Thyroid gland (tissue), 4 donors: ENCODE measurements at places on chromosomes 4 and X. TPM values are rescaled to one million over a fixed set of nuclear protein-coding genes. Genes with fewer than 3 reads are reported as not detected.

GRCh38 chr4:90209922-90210321 is 82.7 kb downstream of the CCSER1 start:
- DNase-seq = no peak
- H3K4me3 ChIP-seq = no peak overlapping the region
- no peaks in the 10 kb centered on the region for H3K27me3 ChIP-seq
- no peaks in the 10 kb centered on the region for H3K36me3 ChIP-seq
- no peak overlapping the region for H3K27ac ChIP-seq
- no peaks in the 10 kb centered on the region for H3K4me1 ChIP-seq

GRCh38 chr4:38060829-38061431 is 100.7 kb downstream of the PTTG2 start:
- H3K4me3 ChIP-seq = no peak overlapping the region
- peaks cover 5% of the 10 kb centered on the region for H3K36me3 ChIP-seq

DNA sequence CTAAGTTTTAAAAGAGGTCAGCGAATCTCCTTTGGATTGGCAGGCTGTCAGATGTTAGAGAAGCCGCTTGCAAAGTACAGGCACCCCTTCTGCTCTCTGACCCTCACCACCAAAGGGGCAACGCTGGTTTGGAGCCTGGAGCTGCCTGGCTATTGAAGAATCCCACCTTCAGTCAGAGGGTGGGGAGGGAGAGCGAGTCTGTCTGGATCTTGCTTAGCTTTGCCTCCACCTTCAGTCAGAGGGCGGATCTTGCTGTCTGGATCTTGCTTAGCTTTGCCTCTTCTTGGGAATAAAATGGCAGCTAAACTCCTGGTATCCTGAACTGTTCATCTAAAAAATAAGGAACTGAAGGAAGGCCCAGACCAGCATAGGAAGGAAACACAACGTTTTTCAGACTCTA is 7.3 kb downstream of the CCDC110 start:
- H3K27ac ChIP-seq = no peak overlapping the region
- no peaks in the 10 kb centered on the region for H3K36me3 ChIP-seq
- no peak overlapping the region for H3K4me3 ChIP-seq
- H3K4me1 ChIP-seq = no peaks in the 10 kb centered on the region

- H3K4me3 ChIP-seq = no peak overlapping the region
- no peak for DNase-seq
- no peaks in the 10 kb centered on the region for H3K27me3 ChIP-seq
Observed at GRCh38 chrX:118526149-118526548, 30.5 kb downstream of the DOCK11 start.

DNA sequence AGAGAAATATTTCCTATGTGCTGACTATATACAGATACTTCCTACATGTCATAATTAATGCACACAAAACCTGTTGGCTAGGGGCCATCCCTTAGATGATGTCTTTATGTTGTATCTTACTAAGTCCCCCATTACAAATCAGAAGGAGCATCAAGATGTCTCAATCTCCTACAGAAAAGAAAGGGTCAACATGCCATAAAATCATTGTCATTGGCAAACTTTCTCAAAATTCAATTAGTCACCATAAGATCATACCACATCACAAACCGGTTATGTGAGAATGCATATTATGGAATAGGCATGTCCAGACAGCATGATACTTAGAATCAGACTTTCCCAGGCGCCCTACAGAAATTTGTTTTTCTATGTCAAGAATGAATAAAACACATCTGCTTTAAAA is 175.2 kb upstream of the TET2 start:
- no peak overlapping the region for H3K4me3 ChIP-seq
- H3K27ac ChIP-seq = no peak overlapping the region
- no peak for DNase-seq
- H3K27me3 ChIP-seq = no peaks in the 10 kb centered on the region
- H3K36me3 ChIP-seq = no peaks in the 10 kb centered on the region

DNA sequence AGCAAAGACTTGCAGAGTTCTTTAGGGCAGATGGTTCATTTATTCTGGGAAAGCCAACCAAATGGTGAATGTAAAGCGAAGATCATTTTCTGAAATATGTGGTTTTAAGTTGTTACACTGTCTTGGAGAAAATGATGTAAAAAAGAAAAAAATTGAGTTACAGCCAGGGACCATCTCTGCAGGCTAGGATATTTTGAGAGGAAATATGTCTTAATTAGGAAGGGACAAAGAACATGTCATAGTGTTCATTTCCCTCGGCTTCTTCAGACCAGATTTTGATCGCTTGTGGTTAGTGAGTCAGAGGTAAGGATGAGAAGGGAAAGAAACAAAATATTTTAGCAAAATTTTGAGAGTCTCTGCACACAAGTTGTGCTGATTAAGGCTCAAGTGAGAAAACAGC is 59.0 kb upstream of the C1QTNF7 start:
- H3K4me1 ChIP-seq = no peaks in the 10 kb centered on the region
- H3K4me3 ChIP-seq = no peak overlapping the region
- H3K27me3 ChIP-seq = no peaks in the 10 kb centered on the region
- H3K36me3 ChIP-seq = no peaks in the 10 kb centered on the region

- H3K4me1 ChIP-seq = no peaks in the 10 kb centered on the region
- no peak for DNase-seq
- no peaks in the 10 kb centered on the region for H3K27me3 ChIP-seq
- no peak overlapping the region for H3K27ac ChIP-seq
- H3K4me3 ChIP-seq = no peak overlapping the region
Observed at GRCh38 chr4:155506745-155507144, 130.0 kb upstream of the MAP9 start.

- no peaks in the 10 kb centered on the region for H3K27me3 ChIP-seq
- H3K4me1 ChIP-seq = peaks cover 3% of the 10 kb centered on the region
Observed at GRCh38 chr4:76307660-76308014, 1.1 kb downstream of the STBD1 start.

GRCh38 chrX:42577936-42578470 is 200.0 kb downstream of the PPP1R2C start:
- no peak overlapping the region for H3K4me3 ChIP-seq
- no peaks in the 10 kb centered on the region for H3K4me1 ChIP-seq
- H3K27me3 ChIP-seq = no peaks in the 10 kb centered on the region
- H3K36me3 ChIP-seq = no peaks in the 10 kb centered on the region
- DNase-seq = no peak

The UGT2B11 gene
- 0.13 TPM for total RNA-seq

DNA sequence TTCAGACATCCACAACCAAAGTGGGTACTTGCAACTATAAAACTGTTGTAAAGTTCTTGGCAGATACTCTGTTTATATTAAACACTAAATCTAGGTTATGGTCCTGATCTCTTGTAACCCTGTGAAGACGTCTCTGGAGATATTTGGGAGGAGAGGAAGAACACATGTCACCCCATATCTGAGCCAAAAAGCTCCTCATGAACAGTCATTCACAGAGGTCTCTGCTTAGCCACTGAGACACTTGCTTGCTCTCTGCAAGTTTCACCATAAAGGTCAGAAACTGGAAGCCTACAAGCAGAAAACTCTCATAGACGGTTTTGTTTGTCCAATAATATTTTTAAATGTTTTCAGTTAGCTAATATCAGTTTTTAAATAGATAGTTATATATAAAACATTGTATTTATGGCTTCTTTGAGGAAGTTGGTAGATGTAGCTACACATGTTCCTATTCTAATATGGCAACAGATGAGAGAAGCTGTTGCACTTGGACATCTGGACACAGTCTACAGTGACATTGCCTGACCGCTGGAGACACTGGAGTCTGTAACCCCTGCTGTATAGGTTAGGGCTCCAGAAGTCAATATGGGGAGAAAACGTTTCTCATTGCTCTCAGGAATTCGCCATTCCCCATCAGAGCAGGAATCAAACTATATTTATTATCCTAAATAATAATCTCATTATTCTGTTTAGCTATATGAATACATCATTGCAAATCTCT is 73.6 kb downstream of the C4orf46 start:
- no peaks in the 10 kb centered on the region for H3K36me3 ChIP-seq
- no peak overlapping the region for H3K27ac ChIP-seq
- DNase-seq = no peak
- H3K4me3 ChIP-seq = no peak overlapping the region

DNA sequence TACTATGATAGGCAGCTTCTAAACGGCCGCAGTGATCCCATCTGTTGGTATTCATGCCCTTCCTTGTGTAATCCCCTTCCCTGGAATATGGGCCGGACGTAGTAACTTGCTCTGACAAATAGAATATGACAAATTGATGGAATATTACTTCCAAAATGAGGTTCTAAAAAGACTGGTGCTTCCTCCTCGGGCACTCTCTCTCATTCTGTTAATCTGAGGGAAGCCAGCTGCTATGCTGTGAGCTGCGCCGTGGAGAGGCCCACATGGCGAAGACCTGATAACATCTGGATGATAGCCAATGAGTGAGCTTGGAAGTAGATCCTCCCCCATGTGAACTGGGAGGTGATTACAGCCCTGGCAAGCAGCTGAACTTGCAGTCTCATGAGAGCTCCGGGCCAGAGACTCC is 27.2 kb upstream of the SLC25A4 start:
- peak overlapping the region; percentile 40 for H3K27ac ChIP-seq
- no peaks in the 10 kb centered on the region for H3K27me3 ChIP-seq
- no peak overlapping the region for H3K4me3 ChIP-seq
- H3K4me1 ChIP-seq = peaks cover 27% of the 10 kb centered on the region
- DNase-seq = peak; percentile 88
- H3K36me3 ChIP-seq = no peaks in the 10 kb centered on the region

- H3K27me3 ChIP-seq = no peaks in the 10 kb centered on the region
- no peak overlapping the region for H3K4me3 ChIP-seq
- no peaks in the 10 kb centered on the region for H3K4me1 ChIP-seq
- H3K27ac ChIP-seq = no peak overlapping the region
- no peak for DNase-seq
- H3K36me3 ChIP-seq = no peaks in the 10 kb centered on the region
Observed at GRCh38 chrX:39203427-39203826, 402.2 kb downstream of the MID1IP1 start.

DNA sequence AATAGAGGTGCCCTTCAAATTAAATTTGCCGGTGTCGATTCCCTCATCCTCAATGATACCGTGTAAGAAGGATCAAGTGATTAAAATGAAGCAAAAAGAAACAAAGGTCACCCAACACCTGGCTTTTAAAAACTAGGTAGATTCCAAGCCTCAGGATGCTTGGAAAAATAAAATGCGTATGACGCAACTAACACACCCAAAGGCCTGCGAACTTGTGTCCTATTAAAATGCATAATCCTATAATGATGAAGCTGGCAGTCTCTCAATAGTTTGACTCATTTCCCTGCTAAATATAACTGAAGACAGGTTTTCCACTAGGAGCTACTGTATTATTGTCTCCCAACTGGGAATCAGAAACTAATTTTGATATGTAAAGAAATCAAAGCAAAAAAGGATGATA is 263.2 kb downstream of the DHX15 start:
- no peak overlapping the region for H3K27ac ChIP-seq
- no peaks in the 10 kb centered on the region for H3K27me3 ChIP-seq
- no peak for DNase-seq
- H3K4me3 ChIP-seq = no peak overlapping the region
- no peaks in the 10 kb centered on the region for H3K36me3 ChIP-seq

- H3K27me3 ChIP-seq = no peaks in the 10 kb centered on the region
- H3K4me3 ChIP-seq = no peak overlapping the region
- no peak for DNase-seq
- no peaks in the 10 kb centered on the region for H3K36me3 ChIP-seq
- H3K4me1 ChIP-seq = no peaks in the 10 kb centered on the region
Observed at GRCh38 chr4:73541251-73541650, 59.7 kb downstream of the AFM start.

DNA sequence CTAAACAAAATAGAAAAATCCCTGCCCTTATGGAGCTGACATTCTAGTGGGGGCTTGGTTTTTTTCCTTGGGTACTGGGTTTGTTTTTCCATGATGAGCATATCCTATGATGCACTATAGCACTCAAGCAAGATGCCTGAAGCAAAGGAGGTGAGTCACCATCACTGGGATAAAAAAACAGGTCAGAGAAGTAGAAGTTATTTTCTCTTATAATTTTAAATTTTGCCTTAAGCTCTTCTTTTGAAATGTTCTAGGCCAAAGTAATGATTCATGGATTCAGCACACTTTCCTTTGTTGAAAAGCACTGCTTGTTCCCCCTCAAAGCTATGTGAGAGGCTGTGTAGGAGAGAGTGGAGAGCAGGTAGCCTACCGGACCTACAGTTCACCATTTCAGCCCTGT is 15.2 kb upstream of the CXCL2 start:
- no peaks in the 10 kb centered on the region for H3K36me3 ChIP-seq
- H3K4me3 ChIP-seq = no peak overlapping the region
- no peak overlapping the region for H3K27ac ChIP-seq
- peaks cover 47% of the 10 kb centered on the region for H3K4me1 ChIP-seq
- no peaks in the 10 kb centered on the region for H3K27me3 ChIP-seq

The PAGE1 gene
- total RNA-seq = not detected

The WDR19 gene
- total RNA-seq = 62.9 TPM

The NLGN4X gene
- 0.45 TPM for total RNA-seq

GRCh38 chr4:23877758-23878229 is 12.1 kb downstream of the PPARGC1A start:
- no peaks in the 10 kb centered on the region for H3K27me3 ChIP-seq
- no peak for DNase-seq
- H3K4me3 ChIP-seq = no peak overlapping the region

The DUSP9 gene
- total RNA-seq = not detected

DNA sequence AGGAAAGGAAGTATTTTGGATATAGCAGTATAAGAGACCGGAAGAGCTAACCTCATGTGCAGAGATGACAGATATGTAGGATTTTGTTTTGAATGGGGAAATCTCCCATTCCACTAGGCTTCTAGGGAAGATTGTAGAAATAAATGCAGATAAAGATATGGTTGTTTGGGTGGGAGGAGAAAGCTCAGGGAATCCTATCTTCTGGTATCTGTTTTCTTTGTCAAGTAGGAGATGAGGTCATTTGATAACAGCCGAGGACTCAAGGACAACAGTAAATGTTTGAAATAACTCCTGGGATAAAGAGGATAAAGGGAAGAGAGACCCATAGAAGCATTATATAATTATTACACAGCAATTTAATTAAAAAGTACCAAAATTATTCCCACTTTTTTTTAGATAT is 24.7 kb upstream of the ZMAT1 start:
- H3K4me3 ChIP-seq = no peak overlapping the region
- H3K4me1 ChIP-seq = no peaks in the 10 kb centered on the region
- no peaks in the 10 kb centered on the region for H3K27me3 ChIP-seq

The FRMD7 gene
- total RNA-seq = not detected

The FHIP1A gene
- 41.4 TPM for total RNA-seq
